ENCODE measurements at places on chromosomes 4 and X. TPM values are rescaled to one million over a fixed set of nuclear protein-coding genes. Genes with fewer than 3 reads are reported as not detected.
A peak's percentile ranks its signal among the peaks of the same experiment; 100 is the strongest.

AWAT2 gene
- not detected for total RNA-seq

MPP1 gene
- total RNA-seq = 10.6 TPM

DNA sequence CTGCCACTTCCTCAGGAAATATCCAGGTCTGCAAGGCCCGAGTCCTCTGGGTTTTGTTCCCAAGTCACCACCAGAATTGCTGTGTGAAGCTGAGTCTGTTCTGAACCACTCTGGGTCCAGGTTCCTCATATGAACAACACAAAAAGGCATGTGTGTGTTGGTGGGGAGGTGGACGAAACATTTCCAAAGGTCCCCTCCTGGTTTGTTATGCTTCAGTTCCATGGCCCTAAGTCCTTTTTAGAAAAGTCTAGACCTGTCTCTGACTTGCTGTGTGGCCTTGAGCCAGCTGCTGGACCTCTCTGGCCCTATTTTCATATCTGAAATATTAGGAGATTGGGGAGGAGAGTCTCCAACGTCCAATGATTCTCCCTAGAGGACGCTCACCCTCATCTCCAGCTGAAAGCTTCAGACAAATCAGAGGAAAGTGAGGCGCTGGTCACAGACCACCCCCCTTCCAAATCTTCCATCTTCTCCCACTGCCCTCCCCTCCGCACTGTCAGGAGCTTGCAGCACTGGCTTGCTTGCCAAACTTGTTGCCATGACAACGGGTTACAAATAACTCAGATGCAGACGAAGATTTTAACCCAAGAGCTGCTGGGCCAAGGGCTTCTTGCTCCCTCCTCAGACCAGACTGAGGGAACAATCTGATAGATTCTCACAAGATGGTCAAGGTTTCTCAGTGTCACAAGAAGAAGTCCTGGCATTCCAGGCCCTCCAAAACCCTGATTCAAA is 64.5 kb downstream of the SMC1A start:
- H3K4me1 ChIP-seq = no peaks in the 10 kb centered on the region
- H3K27ac ChIP-seq = no peak overlapping the region
- H3K36me3 ChIP-seq = no peaks in the 10 kb centered on the region
- H3K4me3 ChIP-seq = no peak overlapping the region
- no peak for DNase-seq

- no peak overlapping the region for H3K4me3 ChIP-seq
- no peak for DNase-seq
- H3K27ac ChIP-seq = no peak overlapping the region
- peaks cover 4% of the 10 kb centered on the region for H3K4me1 ChIP-seq
- no peaks in the 10 kb centered on the region for H3K27me3 ChIP-seq
These were observed 33.1 kb downstream of the BMP2K start for GRCh38 chr4:78809295-78809694.

DNA sequence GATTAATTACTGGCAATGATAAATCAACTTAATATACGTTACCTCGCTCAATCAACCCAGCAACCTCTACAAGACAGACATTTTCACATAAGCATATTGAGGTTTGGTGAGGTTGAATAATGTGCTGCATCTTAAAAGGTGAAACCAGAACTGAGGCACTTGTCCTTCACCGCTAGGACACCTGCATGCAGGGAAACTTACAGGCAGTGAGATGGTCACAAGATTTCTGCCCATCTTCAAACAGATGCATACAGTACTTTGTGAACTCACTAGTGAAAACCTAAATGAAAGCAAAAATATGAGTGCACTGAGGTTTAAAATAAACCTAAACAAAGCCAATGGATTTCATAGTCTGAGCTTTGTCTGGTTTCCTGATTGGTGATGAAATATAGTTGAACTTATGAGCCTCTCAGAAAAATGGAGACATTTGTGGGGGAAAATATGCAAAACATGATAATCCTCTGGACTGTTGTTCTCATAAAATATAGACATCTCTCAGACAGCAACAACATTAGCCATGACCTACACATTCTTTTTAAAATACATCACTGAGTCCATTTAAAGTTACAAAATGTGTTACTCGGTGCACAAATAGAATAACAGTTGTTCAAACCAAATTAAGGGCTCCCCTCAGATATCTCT is 20.9 kb upstream of the PRSS12 start:
- peaks cover 10% of the 10 kb centered on the region for H3K4me1 ChIP-seq
- peak overlapping the region; percentile 23 for H3K27ac ChIP-seq
- H3K4me3 ChIP-seq = no peak overlapping the region
- no peaks in the 10 kb centered on the region for H3K36me3 ChIP-seq
- no peaks in the 10 kb centered on the region for H3K27me3 ChIP-seq

GRCh38 chrX:2536141-2536540 is 35.4 kb upstream of the DHRSX start:
- no peak overlapping the region for H3K27ac ChIP-seq
- H3K36me3 ChIP-seq = no peaks in the 10 kb centered on the region
- H3K4me1 ChIP-seq = peaks cover 11% of the 10 kb centered on the region
- no peak overlapping the region for H3K4me3 ChIP-seq

DNA sequence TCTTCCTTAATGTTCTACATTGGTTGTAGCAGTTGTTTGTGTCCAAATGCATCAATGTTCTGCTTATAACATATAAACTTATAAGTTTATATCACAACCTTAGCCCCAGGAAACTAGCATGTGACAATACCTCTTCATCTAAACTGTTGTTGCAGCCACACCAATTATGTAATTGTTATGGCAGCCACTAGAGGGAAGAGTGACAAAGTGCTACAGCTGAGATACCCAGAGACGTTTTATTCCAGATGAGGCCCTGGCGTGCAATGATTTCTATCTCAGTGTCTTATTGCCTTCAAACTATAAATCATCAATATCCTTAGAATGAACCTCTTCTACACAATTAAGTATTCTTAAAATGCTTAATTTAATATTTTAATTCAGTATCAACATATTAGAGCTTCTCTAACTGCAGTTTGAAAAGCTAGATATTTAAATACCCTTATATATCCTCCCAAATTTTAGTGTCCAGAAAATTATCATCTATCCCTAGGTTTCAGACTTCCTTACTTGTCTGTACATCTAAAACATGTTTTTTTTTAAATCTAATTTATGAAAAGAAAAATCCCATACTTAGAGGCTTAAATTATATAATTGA is 171.6 kb downstream of the PCDH10 start:
- no peaks in the 10 kb centered on the region for H3K4me1 ChIP-seq

- no peaks in the 10 kb centered on the region for H3K27me3 ChIP-seq
- DNase-seq = no peak
- H3K36me3 ChIP-seq = no peaks in the 10 kb centered on the region
- H3K27ac ChIP-seq = no peak overlapping the region
These were observed 103.9 kb upstream of the MAOA start for GRCh38 chrX:43552156-43552555.

ELOVL6 gene
- total RNA-seq = 9.0 TPM

GRCh38 chr4:155400893-155401292 is 24.1 kb upstream of the MAP9 start:
- H3K27me3 ChIP-seq = peaks cover 18% of the 10 kb centered on the region
- H3K4me1 ChIP-seq = peaks cover 2% of the 10 kb centered on the region
- no peak for DNase-seq
- no peak overlapping the region for H3K4me3 ChIP-seq
- H3K36me3 ChIP-seq = no peaks in the 10 kb centered on the region

DNA sequence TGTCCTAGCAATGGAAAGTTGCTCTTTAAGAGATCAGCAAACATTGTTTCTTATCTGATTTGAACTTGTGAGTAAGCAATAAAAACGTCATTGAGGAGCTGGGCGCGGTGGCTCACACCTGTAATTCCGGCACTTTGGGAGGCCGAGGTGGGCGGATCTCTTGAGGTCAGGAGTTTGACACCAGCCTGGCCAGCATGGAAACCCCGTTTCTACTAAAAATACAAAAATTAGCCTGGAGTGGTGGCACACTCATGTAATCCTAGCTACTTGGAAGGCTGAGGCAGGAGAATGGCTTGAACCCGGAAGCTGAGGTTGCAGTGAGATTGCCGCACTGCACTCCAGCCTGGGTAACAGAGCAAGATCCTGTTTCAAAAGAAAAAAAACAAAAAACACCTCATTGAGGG is 11.2 kb upstream of the PLAC8 start:
- no peak overlapping the region for H3K4me3 ChIP-seq
- H3K27me3 ChIP-seq = no peaks in the 10 kb centered on the region
- peaks cover 5% of the 10 kb centered on the region for H3K36me3 ChIP-seq
- no peak for DNase-seq
- no peaks in the 10 kb centered on the region for H3K4me1 ChIP-seq
